Cerebellum (tissue), 4 donors: ENCODE measurements at places on chromosomes 6 and 20.

DNA sequence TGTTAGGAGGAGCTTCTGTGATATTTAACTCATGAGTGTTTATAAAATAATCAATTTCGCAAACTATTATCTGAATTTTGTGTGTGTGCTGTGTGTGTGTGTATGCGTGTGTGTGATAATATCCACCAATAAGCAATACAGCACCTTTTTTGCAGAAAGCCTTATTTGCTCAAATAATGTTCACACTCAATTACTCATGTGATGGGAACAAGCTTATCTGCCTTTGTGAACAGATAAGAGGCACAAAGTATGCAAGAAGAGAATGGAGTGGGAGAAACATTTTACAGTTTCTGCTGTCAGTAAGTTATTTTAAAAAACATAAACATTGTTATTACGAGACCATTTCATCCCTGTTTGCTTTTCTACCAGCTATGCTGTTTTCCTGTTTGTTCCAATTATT is 36.7 kb upstream of the PTPRK start:
- DNase-seq, result no peak

DNA sequence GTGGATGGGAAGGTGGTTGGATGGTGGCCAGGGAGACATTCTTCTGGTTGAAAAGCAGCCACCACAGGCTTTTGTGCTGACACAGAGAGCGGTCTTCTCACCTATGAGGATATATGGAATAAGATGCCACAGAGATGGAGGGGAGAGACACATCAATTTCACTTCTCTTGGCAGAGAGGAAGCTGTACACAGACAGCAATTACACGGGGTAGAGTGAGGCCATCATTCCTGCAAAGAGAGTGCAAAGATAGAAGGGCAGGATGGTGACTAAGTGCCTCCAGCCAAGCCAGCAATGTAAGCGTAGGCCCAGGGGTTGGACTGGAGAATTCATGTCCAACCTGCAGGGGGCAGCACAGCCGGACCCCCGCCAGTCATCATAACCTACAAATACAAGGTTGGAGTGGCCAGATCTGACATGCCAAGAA is 56.4 kb downstream of the NRN1 start:
- DNase-seq, result no peak

- no peak for DNase-seq
These were observed 9.7 kb downstream of the ACSS2 start for GRCh38 chr20:34886122-34886521.

GRCh38 chr20:44614525-44614924 is 32.1 kb downstream of the PKIG start:
- peak; percentile 36 for DNase-seq

GRCh38 chr20:59782986-59783640 is 150.3 kb downstream of the SYCP2 start:
- peak; percentile 65 for DNase-seq

DNA sequence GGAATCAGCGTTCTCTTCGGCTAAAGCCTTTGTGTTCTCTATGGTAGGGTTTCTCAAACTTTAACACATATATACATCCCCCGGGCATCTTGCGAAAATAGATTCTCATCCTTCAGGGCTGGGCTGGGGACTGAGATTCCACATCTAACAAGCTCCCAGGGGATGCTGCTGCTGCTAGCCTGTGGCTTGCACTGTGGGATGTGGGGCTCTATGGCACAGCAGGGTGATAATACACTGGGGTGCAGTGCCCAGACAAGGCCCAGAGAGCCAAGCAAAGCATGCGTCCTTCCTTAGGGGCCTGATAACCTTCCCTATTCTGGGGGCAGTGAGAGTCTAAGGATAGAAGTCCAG is 102.0 kb downstream of the LAMP5 start:
- no peak for DNase-seq

DNA sequence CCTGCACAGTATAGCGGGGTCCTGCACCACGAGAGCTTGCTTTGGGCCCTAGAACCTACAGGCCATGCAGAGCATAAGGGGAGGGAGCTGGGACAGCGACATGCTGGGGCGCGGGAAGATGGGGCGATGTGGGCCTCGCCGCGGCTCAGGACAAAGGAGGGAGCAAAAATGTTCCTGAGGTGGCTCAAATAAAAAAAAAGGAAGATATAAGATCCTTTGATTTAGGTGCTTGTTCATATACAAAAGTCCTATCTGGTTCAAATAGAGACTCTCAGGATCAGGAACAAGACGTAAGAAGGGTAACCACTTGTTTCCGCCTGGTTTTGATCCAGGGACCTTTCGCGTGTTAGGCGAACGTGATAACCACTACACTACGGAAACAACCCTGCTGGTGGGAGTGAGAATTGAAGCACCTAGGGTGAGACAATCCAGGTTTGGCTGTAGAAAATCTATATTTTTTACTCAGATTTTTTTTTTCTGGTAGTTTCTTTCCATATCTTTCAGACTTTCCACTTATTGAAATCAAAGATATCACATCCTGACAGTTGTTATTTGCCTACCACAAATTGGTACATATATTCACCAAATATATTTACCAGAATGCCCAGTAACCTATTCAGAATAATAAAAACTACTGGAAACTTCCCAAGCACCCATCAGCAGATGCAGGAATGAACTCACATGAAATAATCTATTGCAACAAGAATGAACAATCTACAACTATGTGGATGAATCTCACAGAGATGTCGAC is 177.9 kb upstream of the ZNF184 start:
- no peak for DNase-seq
